ENCODE measurements at places on chromosomes 1 and 21.

GRCh38 chr21:37987668-37988067 is 71.4 kb upstream of the KCNJ6 start:
- DNase-seq, result no peak
- no peaks in the 10 kb centered on the region for H3K4me1 ChIP-seq
- H3K27ac ChIP-seq, result no peak overlapping the region
- peaks cover 18% of the 10 kb centered on the region for H3K27me3 ChIP-seq
- H3K4me3 ChIP-seq, result no peak overlapping the region

- no peaks in the 10 kb centered on the region for H3K4me1 ChIP-seq
- H3K27ac ChIP-seq, result no peak overlapping the region
- no peak for DNase-seq
- H3K4me3 ChIP-seq, result no peak overlapping the region
These were observed 191.3 kb downstream of the CACNA1E start for GRCh38 chr1:181674617-181675016.

GRCh38 chr21:44013380-44014088 is 1.4 kb downstream of the TRAPPC10 start:
- H3K36me3 ChIP-seq, result peaks cover 43% of the 10 kb centered on the region
- peaks cover 59% of the 10 kb centered on the region for H3K4me1 ChIP-seq
- peak; percentile 45 for DNase-seq
- peak overlapping the region; percentile 94 for H3K4me3 ChIP-seq
- no peaks in the 10 kb centered on the region for H3K27me3 ChIP-seq

- DNase-seq, result no peak
- H3K4me3 ChIP-seq, result no peak within 1 kb of the TSS
- H3K27me3 ChIP-seq, result peaks cover 20% of the 10 kb centered on the region
- H3K27ac ChIP-seq, result no peak within 1 kb of the TSS
- H3K36me3 ChIP-seq, result no peaks in the 10 kb centered on the region
These were observed at the start of gene PADI3 for GRCh38 chr1:17248781-17249180. PADI3 (plus strand) TSS chr1:17249098; CDS start chr1:17249138, 40 bp downstream.

- no peak for DNase-seq
- no peak overlapping the region for H3K4me3 ChIP-seq
- no peaks in the 10 kb centered on the region for H3K36me3 ChIP-seq
- peaks cover 30% of the 10 kb centered on the region for H3K27me3 ChIP-seq
- no peak overlapping the region for H3K27ac ChIP-seq
- peaks cover 7% of the 10 kb centered on the region for H3K4me1 ChIP-seq
These were observed 46.3 kb upstream of the TARBP1 start for GRCh38 chr1:234525099-234525799.

DNA sequence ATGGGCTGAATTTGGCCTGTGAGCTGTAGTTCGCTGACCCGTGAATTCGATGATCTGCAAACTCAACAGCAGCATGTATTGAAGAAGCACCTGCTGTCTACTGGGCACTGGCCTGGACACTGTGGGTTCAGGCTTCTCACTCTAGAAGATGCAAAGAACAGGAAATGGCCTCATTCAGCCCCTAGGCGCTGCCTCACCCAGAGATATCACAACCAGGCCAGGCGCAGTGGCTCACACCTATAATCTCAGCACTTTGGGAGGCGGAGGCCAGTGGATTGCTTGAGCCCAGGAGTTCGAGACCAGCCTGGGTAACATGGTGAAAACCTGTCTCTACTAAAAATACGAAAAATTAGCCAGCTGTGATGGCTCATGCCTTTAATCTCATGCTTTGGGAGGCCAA is 23.6 kb downstream of the MFAP2 start:
- no peaks in the 10 kb centered on the region for H3K27me3 ChIP-seq
- no peak overlapping the region for H3K4me3 ChIP-seq
- H3K36me3 ChIP-seq, result peaks cover 8% of the 10 kb centered on the region
- H3K27ac ChIP-seq, result no peak overlapping the region

DNA sequence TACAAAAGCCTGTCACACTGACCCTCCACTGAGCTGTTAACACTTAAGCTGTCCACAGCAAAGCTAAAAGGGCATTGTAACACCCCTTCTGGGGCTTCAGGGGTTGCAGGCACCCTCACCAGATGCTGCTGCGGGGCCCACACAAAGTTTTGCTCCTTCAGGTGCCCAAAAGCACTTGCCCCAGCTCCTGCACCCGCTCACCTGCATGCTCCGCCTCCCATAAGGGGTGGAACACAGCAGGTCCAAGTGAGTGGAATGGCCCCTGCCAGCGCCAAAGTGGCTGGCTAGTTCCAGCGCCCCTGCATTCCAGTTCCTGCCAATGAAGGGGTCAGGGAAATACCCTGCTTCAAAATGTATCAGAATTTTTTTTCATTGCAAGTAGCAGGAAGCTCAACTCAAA is 7.3 kb upstream of the RBP7 start:
- H3K36me3 ChIP-seq, result no peaks in the 10 kb centered on the region
- H3K27ac ChIP-seq, result no peak overlapping the region
- H3K4me1 ChIP-seq, result no peaks in the 10 kb centered on the region
- no peak overlapping the region for H3K4me3 ChIP-seq
- H3K27me3 ChIP-seq, result peaks cover 8% of the 10 kb centered on the region

Data from activated T-cell treated with anti-CD3 and anti-CD28 coated beads, Interleukin-2, amount 50 U/mL, for 24 hours (primary cell).